ENCODE measurements at places on chromosomes 1 and 21.
A peak's percentile ranks its signal among the peaks of the same experiment; 100 is the strongest.

- DNase-seq: no peak
These were observed 49.9 kb downstream of the CCN1 start for GRCh38 chr1:85630493-85630892.

- peak; percentile 70 for DNase-seq
These were observed at the start of gene COL24A1 for GRCh38 chr1:86156566-86157455. Gene COL24A1, minus strand, starts transcription at chr1:86156772. Its CDS starts 376 bp downstream, at chr1:86156396.

DNA sequence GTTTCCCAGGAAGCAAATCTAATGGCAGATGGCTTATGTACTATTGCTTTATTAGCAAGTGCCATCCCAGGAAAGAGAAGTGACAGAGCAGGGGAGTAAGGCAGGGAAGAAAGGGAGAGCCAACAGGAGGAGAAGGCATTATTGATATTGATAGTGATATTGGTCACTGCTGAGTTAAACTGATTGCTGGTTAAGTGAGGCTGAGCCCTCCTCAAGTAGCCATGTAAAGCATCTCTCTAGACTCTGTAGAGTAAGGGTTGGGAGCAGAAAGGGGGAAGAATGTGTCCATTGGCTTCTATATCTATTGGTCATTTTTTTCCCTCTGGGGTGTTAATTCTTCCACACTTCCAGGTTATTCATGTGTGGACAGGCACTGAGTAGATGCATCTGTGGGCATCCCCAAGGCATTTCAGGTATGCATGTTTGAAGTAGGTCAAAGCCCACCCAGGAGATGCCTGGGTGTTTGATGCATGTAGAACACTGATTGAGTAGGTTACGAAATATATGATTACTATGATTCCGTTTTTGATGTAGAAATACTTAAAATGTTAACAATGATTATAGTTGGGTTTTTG lies 290.5 kb upstream of the DPYD start:
- no peak for DNase-seq

GRCh38 chr1:67586596-67586995 lies 98.4 kb upstream of the GADD45A start:
- DNase-seq: no peak

- no peak for DNase-seq
These were observed 6.1 kb upstream of the MYCL start for GRCh38 chr1:39907528-39908453.

DNA sequence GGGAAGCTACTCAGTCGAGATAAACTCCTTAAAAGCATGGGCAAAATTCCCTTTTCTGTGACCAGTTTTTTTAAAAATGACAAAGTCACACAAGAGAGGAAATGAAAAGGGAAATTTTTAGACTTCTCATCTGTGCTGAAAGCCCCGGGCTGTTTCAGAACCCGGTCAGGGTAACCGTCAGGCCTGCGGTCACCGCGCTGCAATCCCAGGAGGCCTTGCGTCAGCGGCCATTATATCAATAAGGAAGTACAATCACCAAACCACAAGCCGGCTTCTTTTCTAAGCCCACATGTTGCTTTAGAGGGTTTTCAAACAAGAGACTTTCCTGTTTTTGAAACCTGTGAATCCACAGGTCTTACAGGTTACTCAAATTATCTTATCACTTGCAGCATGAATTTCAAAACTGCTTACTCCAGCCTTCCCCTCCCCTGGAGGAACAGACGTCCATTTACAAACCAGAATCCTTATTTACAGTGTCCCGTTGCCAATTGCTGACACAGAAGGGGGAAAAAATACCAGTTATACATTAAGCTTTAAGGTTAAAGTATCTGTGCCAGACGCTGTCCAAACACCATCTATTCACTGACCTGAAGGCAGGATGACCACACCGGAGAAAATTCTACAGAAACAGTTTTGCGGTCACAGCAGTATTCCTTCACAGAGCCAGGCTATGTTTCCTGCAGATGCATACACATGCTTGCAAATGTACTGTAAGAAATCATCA lies 165.3 kb downstream of the TOMM20 start:
- peak; percentile 95 for DNase-seq

GRCh38 chr1:119079881-119080280 lies 60.6 kb downstream of the WARS2 start:
- no peak for DNase-seq

- DNase-seq: peak; percentile 13
These were observed 27.8 kb upstream of the TIAM1 start for GRCh38 chr21:31371715-31372470.

GRCh38 chr1:23537296-23537973 lies 6.4 kb upstream of the E2F2 start:
- peak; percentile 36 for DNase-seq

- DNase-seq: no peak
These were observed 535.9 kb downstream of the MATN1 start for GRCh38 chr1:30187413-30188023.

GRCh38 chr1:164787834-164788231 lies 228.8 kb downstream of the PBX1 start:
- DNase-seq: no peak

DNA sequence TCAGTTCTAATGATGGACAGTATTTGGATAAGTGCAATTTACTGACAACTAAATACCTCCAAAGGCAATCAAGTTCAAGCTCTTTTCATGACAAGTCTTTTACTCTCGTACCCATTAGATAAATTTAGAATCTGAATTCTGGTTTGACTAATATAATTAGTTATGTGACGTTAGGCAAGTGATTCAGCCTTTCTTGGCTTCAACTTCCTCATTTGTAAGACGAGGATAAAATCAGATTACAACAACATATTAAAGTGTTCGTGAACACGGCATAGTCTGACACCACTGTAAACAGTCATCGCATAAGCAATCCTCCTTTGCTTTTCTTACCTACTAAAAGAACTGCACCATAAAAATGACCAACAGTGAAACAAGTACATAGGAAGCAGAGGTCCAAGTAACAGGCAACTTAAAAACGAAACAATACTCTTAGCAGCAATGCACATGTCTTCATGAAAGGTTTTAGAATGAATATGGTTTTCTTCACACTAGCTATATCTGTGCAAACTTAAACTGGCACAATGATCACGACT lies 25.7 kb downstream of the COA6 start:
- peak; percentile 32 for DNase-seq
